Memory B cell (primary cell): ENCODE measurements at places on chromosomes 6 and 20.

DNA sequence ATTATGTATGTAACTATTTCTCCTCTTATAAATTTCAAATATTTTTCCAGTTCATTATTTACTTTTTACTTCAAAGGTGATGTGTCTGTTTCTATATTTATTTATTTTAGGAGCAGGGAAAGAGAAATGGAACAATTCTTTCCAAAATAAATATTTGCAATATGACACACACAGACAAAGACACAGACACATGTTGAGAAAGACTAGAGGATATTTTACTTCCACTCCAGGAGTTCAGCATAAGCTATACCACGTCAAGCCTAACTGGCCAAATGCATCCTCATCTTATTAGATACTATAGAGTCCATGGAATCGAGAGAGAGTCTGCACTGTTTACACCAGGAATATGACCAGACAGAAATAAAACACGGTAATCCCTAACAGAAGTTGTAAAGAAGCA lies 13.3 kb downstream of the RALGAPA2 start:
- no peak for DNase-seq

GRCh38 chr6:35037664-35038038 lies 103.5 kb downstream of the TCP11 start:
- DNase-seq = no peak

DNA sequence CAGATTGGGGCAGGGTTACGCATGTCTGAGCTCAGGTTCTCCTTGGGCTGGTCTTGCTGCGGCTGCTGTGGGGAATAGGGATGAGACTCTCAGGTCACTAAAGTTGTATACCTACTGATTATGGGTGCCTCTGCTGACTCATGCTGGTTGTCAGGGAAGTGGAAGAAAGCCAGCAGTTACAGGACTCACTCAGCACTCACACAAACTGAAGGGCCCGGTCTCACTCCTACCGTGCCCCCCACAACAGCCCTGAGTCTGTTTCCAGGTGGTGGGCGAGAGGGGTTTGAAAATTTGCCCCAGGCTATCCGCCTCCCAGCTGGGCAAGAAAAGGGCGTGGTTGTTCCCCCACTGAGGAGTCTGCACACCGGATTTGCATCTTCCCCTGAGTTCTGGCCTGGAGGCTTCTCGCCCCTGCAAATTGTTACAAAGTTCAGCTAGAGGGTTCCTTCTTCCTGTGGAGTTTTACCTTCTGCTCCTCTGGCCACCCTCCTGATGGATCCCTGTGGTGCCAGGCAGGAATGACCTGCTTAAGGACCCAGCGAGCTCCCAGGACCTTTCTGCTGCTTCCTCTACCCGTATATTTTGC lies 659.2 kb downstream of the HDGFL1 start:
- no peak for DNase-seq

- no peak for DNase-seq
Measured at GRCh38 chr6:73688351-73688750, 7.7 kb upstream of the CD109 start.

DNA sequence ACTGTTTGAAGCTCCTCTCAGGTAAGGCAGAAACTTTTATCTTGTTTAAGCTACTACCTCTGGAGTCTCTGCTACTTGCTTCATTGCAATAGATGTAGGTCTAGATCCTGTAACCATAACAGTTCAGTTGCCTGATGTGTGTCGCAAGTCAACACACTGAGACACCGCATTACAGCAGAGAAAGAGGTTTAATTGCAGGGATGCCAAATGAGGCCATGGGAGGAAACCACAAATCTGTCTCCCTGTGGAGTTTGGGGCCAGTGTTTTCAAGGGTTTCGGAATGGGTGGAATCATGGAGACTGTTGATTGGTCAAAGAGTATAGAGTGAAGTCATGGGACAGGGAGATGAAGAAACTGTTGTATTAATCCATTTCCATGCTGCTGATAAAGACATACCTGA lies 57.1 kb upstream of the RBM24 start:
- no peak for DNase-seq

DNA sequence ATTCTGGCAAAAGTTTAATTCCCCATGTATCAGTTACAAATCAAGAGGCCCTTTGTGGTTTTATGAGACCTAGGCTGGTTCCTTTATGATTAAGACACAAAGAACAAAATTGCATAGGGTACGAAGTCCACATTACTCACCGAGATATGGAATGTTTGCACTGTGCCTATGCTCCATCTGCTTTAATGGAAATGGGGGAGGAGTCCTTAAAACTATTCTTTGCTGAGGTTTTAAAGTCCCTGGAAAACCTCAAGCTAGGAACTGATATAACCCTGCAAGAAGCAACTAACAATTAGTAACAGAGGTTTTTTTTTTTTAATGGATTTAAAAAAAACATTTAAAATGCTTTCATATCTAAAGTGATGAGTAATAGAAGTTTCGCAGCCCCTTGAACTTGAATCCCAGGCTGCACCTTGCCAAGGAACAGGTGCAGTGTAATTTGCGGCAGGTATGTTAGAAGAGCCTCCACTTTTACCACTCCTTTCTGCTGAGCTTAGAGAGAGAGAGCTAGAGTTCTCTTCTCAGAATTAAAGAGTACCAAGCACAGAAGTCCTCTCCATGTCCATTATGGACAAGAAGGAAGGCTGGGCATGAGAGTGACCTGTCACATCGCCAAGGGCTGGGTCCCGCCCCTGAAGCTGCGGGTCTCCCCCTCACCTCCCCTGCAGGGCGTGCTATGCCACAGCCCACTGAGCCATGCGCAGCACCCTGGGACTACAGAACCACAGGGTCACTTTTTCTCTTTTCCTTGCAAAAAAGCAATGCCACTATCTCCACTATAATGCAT lies 2.3 kb downstream of the SERPINB1 start:
- DNase-seq = no peak

DNA sequence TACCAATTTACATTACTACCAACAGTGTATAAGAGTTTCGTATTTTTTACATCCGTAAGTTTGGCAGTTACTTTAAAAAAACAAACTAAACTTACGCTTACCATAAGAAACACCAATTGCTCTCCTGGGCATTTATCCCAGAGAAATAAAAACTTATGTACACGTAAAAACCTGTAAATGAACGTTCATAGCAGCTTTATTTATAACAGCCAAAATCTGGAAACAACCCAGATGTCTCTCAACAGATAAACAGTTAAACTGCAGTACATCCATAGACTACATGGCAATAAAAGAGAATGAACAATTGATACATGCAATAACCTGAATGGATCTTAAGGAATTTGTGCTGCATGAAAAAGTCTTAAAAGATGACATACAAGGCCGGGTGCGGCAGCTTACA lies 30.7 kb downstream of the NCR2 start:
- DNase-seq = no peak

GRCh38 chr20:36399147-36399968 lies 93.2 kb downstream of the DLGAP4 start:
- DNase-seq = peak; percentile 17

DNA sequence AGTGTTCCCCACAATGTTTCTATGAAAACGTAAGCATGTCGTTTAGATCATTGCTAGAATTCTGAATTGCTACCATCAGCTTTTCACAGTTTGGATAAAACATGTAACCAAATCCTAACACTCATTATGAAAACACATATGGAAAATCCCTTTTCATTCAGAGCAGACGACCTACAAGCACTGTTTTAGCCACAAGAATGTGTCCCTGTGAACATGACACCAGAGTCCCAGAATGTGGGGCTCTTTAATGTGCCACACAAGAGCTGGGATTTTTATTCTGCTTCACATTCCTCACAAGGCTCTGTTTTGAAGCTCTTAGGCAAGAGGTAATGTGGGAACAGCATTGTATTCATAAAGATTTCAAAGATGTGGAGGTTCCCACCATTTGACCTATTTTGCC lies 141.1 kb upstream of the CITED2 start:
- no peak for DNase-seq

GRCh38 chr6:1318036-1318435 lies 6.1 kb downstream of the FOXQ1 start:
- no peak for DNase-seq

DNA sequence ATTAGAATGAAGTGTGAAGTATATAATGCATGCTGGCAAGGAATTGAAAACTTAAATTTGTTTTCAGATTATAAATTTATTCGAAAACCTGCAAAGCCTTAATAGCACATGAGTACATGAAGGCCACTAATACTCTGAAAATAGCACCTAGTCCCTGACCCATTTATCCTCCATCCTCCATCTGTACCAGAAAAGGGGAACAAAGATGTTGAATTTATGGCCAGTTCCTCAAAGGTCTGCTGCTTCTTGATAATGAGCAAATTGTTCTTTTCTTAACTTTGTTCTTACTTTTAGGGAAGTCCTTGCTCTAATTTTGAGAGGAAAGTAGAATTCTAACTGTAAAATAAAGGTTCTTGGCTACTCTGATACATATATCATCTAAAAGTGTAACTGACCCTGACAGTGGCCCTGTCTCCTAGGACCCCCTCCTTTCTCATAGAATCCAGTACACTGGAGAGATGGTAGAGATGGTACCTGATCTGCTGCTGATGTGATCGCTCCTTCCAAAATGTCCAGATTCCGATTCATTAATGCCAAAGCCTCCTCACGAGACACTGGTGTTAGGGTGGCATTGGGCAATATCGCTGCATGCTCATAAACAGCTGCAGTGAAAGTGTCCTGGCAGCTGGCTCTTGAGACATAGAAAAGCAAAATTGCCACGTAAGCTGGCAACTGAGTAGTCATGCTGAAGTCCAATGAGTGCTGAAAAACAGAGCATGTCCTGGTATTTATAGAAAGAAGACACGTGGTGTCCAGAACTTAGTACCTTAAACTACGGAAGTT lies at the start of gene VNN1:
VNN1 (minus strand) TSS at position 704 of the 783 bp plus-strand sequence; CDS start at position 684, 20 bp downstream.
- DNase-seq = no peak

DNA sequence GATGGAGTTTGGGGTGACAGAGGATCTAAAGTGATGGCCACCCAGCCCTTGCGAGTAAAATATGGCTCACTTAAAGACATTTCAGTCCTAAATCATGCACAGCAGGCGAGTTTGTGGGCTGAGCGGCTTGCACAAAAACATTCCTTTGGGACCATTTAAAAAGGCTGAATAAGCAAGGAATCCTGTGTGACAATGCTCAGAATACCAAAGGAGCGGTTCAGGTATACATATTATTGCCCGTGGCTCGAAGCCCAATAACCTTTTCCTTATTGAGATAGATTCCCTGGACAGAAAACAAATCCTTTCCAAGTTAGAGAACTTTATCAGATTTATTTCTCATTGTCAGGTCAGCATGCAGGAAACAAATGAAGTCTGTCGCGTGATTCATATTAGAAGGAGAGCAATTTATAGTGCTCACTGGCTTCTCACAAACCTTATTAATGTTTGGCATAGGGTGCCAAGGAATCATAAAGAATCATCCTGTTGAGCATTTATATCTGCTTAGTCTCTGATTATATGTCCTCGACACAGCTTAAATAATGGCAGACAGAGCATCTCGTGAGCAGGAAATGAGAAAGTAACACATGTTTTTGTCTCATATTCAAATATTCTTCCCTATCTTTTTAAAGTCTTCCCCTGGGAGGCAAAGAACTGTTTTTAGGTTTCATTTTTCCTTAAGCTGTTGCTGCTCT lies 121.3 kb downstream of the TRMT11 start:
- no peak for DNase-seq

GRCh38 chr6:136932599-136932998 lies 10.5 kb downstream of the SLC35D3 start:
- no peak for DNase-seq

DNA sequence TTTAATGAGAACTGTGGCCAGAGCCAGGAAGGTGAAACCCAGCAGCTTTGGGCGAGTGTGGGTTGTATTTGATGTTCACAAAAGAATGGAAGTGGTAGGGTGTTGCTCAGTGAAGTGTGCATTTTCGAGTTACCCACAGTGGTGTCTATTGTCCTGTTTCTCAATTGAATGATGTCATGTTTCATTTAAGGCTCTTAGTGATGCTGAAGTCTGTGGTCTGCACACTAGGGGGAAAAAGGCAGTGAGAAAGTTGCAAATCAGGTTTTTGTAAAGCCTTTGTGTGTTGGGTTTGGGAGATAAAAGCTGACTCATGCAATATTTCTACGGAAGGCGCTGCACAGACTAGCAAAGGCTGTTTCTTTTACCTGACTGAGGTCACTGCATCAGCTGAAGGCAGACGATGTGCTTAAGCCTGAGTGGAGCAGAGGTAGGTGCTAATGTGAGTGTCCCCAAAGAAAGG lies 121.1 kb downstream of the PLEKHG1 start:
- peak; percentile 39 for DNase-seq

DNA sequence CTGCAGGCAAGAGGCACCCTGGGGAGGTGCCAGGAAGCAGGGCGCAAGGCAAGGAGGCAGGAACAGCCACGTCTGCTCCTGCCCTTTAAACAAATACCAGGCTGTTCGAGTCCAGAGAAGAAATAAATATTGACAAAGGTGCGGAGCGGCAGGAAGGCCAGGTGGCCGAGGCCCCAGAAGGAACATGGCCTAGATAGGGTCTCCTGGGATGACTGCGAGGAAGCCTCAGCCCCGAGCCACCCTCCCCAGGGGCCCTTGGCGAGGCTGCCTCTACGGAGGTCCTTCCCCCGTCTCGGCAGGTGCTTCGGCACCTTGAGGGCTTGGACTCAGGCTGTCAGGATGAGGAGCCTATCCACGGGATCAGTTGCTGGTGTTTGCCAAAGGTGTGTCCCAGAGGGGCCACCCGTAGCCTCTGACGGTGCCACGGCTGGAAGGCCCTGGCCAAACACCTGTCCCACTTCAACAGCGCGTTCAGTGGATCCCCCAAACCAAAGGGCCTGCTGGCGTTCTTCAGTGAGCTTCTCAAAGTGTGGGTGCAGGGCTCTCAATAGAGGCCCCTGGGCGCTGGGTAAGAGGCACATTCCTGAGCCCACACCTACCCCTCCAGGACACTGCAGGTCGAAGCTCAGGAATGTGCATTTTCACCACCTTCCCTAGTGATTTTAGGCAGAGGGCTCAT lies 39.8 kb downstream of the SNX5 start:
- DNase-seq = no peak

DNA sequence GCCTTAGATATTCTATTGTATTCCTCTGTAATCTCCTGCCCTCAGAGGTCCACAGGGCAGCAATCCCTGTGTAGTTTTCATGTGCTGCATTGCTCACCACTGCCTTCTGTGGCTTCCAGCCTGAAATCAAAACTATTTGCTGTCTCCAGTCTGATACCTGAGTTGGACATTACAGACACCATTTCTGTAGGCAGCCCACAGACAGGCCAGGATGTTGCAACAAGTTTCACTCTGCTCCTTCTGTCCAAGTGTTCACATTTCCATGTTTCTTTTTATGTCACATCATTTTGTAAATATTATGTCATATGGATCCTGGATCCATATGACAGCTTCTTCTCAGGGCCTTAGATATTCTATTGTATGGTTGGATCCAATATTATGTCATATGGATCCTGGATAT lies 21.7 kb downstream of the ECI2 start:
- no peak for DNase-seq

DNA sequence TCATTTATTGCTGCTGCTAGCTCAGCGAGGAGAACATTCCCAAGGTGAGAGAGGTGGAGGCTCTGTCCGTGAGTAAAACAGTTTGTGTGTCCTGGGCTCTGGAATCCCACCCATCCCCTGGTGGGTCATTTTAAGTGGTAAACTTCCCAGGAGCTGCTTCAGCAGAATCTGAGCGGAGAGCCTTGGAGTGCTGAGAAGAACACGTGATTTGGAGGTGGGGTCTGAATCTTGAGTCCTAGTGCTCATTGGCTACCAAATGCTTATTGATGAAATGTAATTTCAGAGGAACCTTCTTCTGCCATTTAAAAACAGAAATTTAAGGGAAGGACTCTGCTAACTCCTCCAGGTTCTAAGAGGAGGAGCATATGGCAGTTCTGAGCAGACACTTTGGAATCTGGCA lies 132.4 kb downstream of the CDH26 start:
- no peak for DNase-seq

GRCh38 chr20:1838556-1839279 lies 56.5 kb upstream of the SIRPA start:
- no peak for DNase-seq

GRCh38 chr6:4858194-4859015 lies 82.2 kb downstream of the CDYL start:
- DNase-seq = no peak
